ENCODE measurements at places on chromosomes 4 and X.

- no peak for DNase-seq
Measured at GRCh38 chrX:10310511-10310910, 153.7 kb downstream of the CLCN4 start.

GRCh38 chr4:173264245-173264644 is 69.9 kb downstream of the HMGB2 start:
- DNase-seq, result no peak

DNA sequence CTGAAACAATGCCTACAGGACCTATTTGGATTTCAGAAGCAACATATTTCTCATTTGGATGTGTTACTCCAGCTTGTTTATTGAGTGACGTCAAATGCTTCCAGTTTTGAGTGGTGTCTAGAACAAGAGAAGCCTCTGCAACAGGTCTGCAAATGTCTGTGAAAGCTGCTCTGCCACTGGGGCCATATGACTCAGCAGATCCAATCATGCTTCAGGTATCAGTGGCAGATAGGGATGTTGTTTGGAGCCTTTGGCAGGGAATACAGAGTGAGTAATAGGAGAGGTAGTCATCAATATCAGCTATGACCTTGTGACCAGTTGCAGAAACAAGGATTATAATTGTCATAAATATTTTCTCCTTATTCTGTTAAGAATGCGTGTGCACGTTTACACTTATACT is 141.1 kb upstream of the ZXDA start:
- no peak for DNase-seq

GRCh38 chr4:140719686-140720085 is 36.5 kb downstream of the TBC1D9 start:
- DNase-seq, result no peak

DNA sequence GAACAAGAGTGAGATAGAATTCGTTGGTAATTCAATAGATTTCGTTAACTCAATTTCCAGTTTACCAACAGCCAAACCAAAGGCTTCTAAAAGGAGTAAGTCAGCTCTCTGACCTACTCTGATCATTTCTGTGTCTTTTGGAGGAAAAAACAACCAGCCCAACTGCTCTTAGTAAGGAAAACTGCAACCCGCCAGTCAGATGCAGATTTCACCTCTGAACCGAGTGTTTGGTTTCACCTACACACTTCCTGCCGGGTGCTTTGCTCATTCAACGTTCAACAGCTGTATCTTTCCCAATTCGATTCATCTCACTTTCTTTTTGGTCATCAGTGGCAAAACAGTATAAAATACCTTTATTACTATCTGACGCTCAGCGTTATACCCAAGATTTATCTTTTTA is 24.5 kb downstream of the TMSB4X start:
- no peak for DNase-seq

DNA sequence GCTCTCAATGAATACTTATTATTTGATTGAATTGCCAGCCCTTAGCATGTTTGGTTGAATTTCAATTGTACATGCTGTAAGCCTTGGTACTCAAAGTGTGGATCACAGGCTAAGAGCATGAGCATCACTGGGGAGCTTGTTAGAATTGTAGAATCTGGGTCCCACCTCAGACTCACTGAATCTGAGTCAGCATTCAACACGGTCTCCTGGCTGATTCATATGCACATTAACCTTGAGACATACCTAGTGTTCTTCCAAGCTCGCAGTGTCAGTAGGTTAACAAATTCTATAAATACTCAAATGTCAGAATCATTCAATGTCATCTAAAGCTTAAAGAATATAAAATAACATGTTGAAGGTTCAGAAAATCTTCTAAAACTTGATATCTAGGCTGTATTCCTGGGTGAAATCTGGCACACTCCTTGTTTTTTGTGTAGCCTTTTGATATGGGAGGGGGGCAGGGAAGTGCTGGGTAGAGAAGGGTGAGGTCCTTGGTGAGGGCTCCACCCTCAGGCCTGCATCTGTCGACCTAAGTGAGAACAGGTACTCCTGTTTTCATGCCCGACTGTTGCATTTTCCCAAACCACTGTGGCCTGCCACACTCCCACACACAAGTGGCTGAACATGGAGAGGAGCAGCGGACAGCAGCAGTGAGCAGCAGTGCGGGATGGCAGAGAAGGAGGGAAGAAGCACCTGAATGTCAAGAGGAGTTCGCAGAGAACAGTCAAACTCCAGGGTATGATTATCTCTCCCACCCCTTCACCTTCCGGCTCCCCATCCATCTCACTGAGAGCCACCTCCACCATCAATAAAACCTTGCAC is 529.6 kb upstream of the IGFBP7 start:
- no peak for DNase-seq

Measured in AG04450 (cell line).